ENCODE measurements at places on chromosomes 11 and 22. TPM values are rescaled to one million over a fixed set of nuclear protein-coding genes. Genes with fewer than 3 reads are reported as not detected.
A peak's percentile ranks its signal among the peaks of the same experiment; 100 is the strongest.

GRCh38 chr11:124950601-124951330 lies 3.2 kb upstream of the CCDC15 start:
- DNase-seq, result no peak
- peaks cover 17% of the 10 kb centered on the region for H3K36me3 ChIP-seq
- H3K4me1 ChIP-seq, result peaks cover 12% of the 10 kb centered on the region
- no peak overlapping the region for H3K4me3 ChIP-seq
- no peak overlapping the region for H3K27ac ChIP-seq

- H3K4me3 ChIP-seq, result no peak overlapping the region
- no peak overlapping the region for H3K27ac ChIP-seq
- DNase-seq, result no peak
- no peaks in the 10 kb centered on the region for H3K27me3 ChIP-seq
These were observed 15.5 kb downstream of the FBLN1 start for GRCh38 chr22:45518136-45518535.

GRCh38 chr11:12640926-12641849 lies 33.0 kb upstream of the TEAD1 start:
- no peak for DNase-seq
- H3K4me3 ChIP-seq, result no peak overlapping the region
- H3K36me3 ChIP-seq, result no peaks in the 10 kb centered on the region
- H3K4me1 ChIP-seq, result peaks cover 4% of the 10 kb centered on the region
- peaks cover 6% of the 10 kb centered on the region for H3K27me3 ChIP-seq

GRCh38 chr11:17479284-17480214 lies 2.9 kb upstream of the ABCC8 start:
- H3K36me3 ChIP-seq, result no peaks in the 10 kb centered on the region

GRCh38 chr11:46272816-46273427 lies 4.5 kb upstream of the CREB3L1 start:
- peaks cover 32% of the 10 kb centered on the region for H3K27me3 ChIP-seq
- H3K4me1 ChIP-seq, result peaks cover 7% of the 10 kb centered on the region
- DNase-seq, result no peak
- no peaks in the 10 kb centered on the region for H3K36me3 ChIP-seq

DNA sequence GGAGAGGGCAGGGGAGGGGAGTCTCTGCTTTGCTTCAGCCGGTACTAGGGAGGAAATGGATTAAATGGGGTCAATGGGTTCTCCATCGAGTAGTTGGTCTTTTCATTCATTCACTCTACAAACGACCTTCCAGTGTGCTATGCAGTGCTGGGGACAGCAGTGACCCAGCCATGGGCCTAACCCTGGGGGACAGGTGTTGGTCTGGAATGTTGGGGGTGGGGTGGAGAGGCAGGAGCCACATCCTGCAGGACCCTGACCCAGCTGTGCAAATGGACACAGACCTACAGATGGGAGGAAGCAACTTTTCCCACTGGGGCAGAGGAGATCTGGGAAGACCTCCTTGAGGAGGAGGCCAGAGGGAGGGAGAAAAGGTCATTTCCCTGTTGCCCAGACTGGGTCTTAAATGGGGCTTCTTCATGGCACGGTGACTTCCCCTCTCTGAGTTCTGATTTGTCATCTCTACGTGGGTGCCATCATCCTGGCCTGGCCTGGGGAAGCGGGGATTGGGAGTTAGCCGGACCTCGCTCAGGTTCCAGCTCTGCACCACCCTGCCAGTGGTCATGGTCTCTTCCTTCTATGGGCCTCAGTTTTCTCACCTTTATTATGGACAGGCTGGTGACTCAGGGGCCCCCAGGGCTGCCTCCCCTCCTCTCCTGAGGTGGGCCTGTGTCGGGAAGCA lies 2.0 kb downstream of the CYTH4 start:
- H3K27me3 ChIP-seq, result no peaks in the 10 kb centered on the region
- H3K27ac ChIP-seq, result peak overlapping the region; percentile 99
- no peak for DNase-seq
- peak overlapping the region; percentile 89 for H3K4me3 ChIP-seq
- peaks cover 53% of the 10 kb centered on the region for H3K4me1 ChIP-seq

DNA sequence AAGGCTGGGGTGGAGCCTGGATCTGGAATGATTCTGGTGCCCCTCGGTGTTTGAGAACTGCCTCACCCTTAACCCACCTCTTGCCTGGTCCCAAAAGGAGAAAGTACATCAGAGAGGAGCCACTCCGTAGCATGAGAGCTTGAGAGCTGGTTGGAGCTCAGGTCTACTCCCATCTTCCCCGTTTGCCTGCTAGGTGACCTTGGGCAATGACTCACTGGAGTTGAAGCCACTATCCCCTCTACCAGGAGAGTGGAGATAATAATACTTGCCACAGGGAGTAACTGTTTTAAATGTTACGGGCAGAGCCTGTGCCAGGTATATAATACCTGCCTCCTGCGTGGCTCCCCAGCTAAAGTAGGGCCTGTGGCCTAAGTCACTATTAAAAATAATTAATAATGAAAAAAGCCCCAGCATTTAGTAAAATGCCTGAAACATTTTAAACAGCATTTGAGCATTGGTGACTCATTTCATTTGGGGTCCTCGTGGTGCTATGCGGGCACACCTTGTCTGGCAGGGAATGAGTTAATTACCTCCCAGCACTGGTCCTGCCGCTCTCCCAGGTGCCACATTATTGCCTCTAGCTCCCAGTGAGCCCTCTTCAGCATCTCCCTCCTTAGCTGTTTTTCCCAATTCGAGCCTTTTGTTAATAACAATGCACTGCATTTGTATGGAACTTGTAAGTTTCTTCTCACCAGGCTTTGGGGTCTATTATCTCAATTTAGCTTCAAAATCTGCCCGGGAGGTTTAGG lies 22.5 kb downstream of the CYTH4 start:
- H3K27me3 ChIP-seq, result no peaks in the 10 kb centered on the region
- H3K36me3 ChIP-seq, result peaks cover 63% of the 10 kb centered on the region
- peaks cover 92% of the 10 kb centered on the region for H3K4me1 ChIP-seq
- no peak for DNase-seq
- peak overlapping the region; percentile 99 for H3K27ac ChIP-seq
- peak overlapping the region; percentile 27 for H3K4me3 ChIP-seq

DNA sequence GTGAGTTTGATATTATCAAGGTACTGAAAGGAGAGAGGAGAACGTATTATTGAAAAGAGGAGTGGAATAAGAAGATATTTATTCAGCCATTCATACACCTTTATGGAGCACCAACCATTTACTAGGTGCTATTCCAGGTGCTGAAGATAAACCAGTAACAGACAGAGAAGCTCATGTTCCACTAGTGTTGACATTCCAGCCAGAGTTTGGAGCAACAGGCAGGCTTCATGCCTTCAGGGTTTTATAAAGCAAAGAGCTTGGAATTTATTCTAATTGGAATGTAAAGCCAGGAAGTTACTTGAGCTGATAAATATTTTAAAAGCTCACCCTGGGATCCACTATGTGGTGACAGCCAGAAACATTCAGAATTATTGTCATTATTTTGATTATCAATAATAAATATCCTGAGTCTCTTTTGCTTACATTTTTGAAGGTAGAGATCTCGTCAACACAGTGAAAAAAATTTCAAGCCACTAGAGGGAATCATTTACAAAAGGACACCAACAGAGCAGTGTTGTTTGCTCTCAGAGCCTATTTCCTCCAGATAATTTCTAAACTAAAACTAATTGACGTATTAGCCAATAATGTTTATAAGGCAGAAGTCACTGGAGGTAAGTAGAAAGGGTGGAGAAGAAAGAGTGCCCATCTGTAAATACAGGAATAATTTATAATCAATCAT lies 172.0 kb downstream of the KCNA4 start:
- no peaks in the 10 kb centered on the region for H3K27me3 ChIP-seq
- DNase-seq, result no peak
- no peak overlapping the region for H3K4me3 ChIP-seq

- no peaks in the 10 kb centered on the region for H3K36me3 ChIP-seq
- no peak overlapping the region for H3K27ac ChIP-seq
- H3K27me3 ChIP-seq, result peaks cover 3% of the 10 kb centered on the region
- no peaks in the 10 kb centered on the region for H3K4me1 ChIP-seq
These were observed 76.9 kb downstream of the MYO7A start for GRCh38 chr11:77204754-77205466.

DNA sequence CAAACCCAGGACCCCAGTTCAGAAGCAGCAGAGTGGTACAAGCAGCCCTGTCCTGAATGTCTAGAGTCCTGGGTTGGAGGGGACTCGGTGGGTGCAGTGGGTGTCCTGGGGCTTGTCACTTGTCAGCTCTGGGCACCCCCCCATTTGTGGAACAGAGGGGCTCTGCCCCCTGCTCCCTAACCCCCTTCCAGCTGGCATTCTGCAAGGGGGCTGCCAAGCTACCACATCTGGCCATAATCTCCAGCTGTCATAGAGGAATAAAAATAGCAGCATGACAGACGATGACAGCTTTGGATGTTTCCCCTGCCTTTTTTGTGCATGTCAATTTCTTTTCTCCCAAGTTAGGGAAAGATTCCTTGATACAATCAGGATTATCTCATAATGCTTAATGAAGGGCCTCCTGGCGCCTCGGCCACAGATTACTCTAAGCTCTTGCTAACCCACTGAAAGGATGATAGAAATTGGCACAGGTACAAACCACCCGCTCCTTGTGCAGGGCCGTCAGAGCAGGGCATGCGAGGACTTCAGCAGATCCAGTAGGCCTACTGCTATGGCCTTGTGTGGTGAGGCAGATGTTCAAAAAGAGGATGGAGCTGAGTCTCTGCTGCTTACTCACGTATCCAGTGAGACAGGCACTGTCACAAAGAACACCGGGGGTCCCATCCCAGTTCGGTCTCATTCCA lies 83.0 kb downstream of the ISX start:
- DNase-seq, result no peak
- H3K27ac ChIP-seq, result no peak overlapping the region
- H3K4me3 ChIP-seq, result no peak overlapping the region
- H3K36me3 ChIP-seq, result no peaks in the 10 kb centered on the region

GRCh38 chr11:69006816-69007215 lies 6.2 kb downstream of the MRGPRF start:
- no peak overlapping the region for H3K27ac ChIP-seq
- DNase-seq, result no peak
- H3K36me3 ChIP-seq, result no peaks in the 10 kb centered on the region
- H3K4me3 ChIP-seq, result no peak overlapping the region

- no peaks in the 10 kb centered on the region for H3K27me3 ChIP-seq
- peak overlapping the region; percentile 60 for H3K27ac ChIP-seq
- peaks cover 30% of the 10 kb centered on the region for H3K36me3 ChIP-seq
- no peak for DNase-seq
These were observed 5.8 kb downstream of the JOSD1 start for GRCh38 chr22:38694940-38695339.

GRCh38 chr11:62919898-62920640 lies 1.1 kb downstream of the CHRM1 start:
- no peak overlapping the region for H3K4me3 ChIP-seq
- H3K27ac ChIP-seq, result no peak overlapping the region
- H3K27me3 ChIP-seq, result peaks cover 48% of the 10 kb centered on the region
- DNase-seq, result no peak

DNA sequence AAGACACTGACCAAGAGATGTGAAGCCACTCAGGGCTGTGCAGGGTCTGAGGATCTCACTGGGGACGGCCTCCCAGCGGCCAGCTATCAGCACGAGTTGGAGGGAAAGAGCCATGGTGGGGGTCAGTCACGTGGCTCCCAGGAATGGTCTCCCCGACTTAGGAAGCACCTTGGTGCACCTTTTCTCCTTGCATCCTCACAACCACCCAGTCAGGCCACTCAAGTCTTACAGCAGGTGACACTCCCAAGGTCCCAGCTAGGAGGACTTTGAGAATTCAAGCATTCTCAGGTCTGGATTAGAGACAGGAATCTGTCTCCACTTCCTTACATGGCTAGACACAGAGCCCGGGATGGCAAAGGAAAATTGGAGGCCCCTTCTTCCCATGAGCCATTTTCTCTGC lies 2.7 kb downstream of the RNASEH2C start:
- no peaks in the 10 kb centered on the region for H3K27me3 ChIP-seq
- peaks cover 30% of the 10 kb centered on the region for H3K4me1 ChIP-seq

DNA sequence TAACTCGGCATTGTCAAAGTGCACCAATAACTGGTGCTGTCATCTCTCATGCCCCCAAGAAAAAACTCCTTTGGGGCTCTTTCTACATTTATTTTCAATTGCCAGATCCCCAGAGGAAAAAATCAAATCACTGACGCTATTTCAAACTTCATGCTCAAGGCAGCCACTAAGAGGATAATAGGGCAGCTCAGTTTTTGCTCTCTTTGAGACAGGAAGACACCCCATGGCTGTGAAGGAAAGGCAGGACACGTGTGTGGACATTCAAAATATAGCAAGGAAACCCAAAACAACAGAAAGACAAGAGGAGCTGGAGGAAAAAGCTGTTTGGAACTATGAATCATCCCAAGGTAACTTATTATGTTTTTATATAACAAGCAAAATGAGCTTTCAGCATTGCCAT lies 83.7 kb downstream of the SERGEF start:
- H3K27ac ChIP-seq, result no peak overlapping the region
- no peak for DNase-seq
- H3K4me3 ChIP-seq, result no peak overlapping the region
- H3K27me3 ChIP-seq, result no peaks in the 10 kb centered on the region
- H3K36me3 ChIP-seq, result peaks cover 11% of the 10 kb centered on the region

- DNase-seq, result no peak
- no peak overlapping the region for H3K4me3 ChIP-seq
- H3K27ac ChIP-seq, result no peak overlapping the region
- H3K27me3 ChIP-seq, result no peaks in the 10 kb centered on the region
- no peaks in the 10 kb centered on the region for H3K4me1 ChIP-seq
These were observed 1295.9 kb downstream of the JRKL start for GRCh38 chr11:97685695-97686094.

- H3K27me3 ChIP-seq, result peaks cover 12% of the 10 kb centered on the region
- no peak for DNase-seq
- no peaks in the 10 kb centered on the region for H3K36me3 ChIP-seq
- H3K4me3 ChIP-seq, result no peak overlapping the region
These were observed 28.4 kb upstream of the RBFOX2 start for GRCh38 chr22:36056980-36057379.

DNA sequence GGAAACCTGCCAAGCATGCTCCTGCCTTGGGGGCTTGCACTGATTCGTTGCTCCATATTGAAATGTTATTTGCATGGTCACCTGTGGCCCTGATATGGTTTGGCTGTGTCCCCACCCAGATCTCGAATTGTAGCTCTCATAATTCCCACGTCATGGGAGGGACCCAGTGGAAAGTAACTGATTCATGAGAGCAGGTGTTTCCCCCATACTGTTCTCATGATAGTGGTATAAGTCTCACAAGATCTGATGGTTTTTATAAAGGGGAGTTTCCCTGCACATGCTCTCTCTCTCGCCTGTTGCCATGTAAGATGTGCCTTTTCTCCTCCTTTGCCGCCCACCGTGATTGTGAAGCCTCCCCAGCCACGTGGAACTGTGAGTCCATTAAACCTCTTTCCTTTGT lies 402.4 kb downstream of the ETS1 start:
- peaks cover 2% of the 10 kb centered on the region for H3K27me3 ChIP-seq
- DNase-seq, result no peak
- no peak overlapping the region for H3K4me3 ChIP-seq
- H3K27ac ChIP-seq, result no peak overlapping the region
- peaks cover 2% of the 10 kb centered on the region for H3K4me1 ChIP-seq

TMEM191B gene
- total RNA-seq, result 4.4 TPM

CSF2RB gene
- total RNA-seq, result 1.3 TPM

KRTAP5-1 gene
- total RNA-seq, result not detected

TMEM191C gene
- 5.1 TPM for total RNA-seq

GLB1L3 gene
- total RNA-seq, result 6.1 TPM

TNNI2 gene
- total RNA-seq, result 0.67 TPM

LDHAL6A gene
- total RNA-seq, result not detected
